ENCODE measurements at places on chromosomes 2 and 18.

DNA sequence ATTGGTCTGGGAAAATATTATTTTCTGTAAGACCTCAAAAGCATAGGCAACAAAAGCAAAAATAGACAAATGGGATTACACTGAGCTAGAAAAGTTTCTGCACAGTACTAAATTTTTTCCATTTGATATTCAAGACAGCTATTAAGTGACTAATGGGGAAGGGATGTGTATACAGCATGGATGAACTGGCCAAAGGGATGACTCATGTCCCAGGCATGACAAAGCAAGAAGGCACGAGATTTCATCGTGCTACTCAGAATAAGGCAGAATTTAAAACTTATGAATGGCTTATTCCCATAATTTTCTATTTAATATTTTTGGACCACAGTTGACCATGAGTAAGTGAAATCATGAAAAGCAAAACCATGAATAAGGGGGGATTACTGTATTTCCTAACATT is 1250.1 kb upstream of the GYPC start:
- peak; percentile 87 for DNase-seq

DNA sequence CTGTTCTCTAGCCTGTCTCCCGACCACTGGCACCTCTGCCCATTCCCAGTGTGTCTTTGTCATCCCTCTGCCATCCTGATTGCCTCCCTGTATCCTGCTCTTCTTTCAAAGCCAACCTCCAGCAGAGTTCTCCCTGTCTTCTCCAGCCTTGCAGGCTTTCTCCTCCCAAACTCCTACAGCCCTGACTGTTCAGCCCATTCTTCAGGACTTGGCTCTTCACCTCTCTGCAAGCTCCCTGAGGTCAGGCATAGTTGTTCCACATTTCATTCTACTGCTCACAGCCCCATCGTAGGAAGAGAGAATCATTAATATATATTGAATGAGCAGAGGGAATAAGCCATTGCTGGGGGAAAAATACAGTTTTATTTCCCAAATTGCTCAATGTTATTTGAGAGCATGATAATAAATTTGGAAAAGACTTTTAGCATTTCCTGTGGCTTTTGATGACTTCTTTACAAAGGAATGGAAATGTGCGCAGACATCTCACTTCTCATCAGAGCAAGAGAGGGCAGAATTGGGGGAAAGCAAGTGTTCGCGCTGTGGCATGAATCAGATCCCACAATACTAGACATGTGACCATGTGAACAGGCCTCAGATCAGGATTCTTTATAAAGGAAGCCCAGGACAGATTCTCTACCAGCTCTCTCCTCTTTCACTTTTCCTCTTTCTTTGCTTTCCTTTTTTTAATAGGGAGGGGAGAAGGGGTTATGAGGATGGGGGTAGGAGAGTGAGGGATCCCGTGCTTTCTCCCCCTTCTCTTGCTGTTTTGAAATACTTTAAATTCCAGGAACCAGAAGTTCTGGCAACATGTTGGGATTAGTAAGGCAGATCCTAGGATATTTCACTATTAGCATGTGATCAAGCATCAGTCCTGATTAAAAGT is 37.4 kb downstream of the EPAS1 start:
- DNase-seq, result peak; percentile 86

GRCh38 chr18:63736876-63737275 is 34.1 kb downstream of the SERPINB11 start:
- no peak for DNase-seq

- DNase-seq, result no peak
These were observed 71.8 kb downstream of the B3GNT2 start for GRCh38 chr2:62267696-62268095.

GRCh38 chr2:232519581-232520438 is at the start of gene PRSS56:
PRSS56 (plus strand) TSS chr2:232520388; CDS start chr2:232520599, 211 bp downstream.
- DNase-seq, result no peak

Data from RPMI7951 (cell line).